ENCODE measurements at places on chromosomes 4 and X.

DNA sequence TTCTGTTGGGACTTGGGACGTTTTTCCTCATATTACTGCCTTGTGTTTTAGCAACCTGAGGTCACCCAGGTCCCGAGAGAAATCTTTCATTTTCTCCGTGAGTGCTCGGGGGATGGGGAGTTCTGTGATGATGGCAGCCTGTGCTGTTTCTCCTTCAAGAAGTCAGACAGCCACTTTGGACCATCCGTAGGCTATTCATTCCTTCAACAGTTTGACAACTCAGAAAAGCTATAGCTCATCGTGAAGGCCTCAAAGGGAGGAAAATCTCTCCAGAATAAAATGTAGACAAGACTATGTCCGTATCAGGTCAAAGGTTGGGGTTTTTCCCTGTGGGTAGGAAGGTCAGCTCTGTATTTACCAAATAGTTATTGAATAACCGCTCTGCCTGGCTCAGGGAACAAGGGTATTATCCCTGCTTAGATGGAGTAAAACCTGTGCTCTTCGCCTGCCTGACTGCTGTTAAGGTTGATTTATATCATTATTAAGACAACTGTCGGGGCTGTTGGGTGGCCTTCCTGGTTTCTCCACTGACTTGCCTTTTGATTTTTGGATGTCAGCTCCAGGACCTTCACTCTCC is 36.6 kb downstream of the FAM114A1 start:
- DNase-seq, result no peak

DNA sequence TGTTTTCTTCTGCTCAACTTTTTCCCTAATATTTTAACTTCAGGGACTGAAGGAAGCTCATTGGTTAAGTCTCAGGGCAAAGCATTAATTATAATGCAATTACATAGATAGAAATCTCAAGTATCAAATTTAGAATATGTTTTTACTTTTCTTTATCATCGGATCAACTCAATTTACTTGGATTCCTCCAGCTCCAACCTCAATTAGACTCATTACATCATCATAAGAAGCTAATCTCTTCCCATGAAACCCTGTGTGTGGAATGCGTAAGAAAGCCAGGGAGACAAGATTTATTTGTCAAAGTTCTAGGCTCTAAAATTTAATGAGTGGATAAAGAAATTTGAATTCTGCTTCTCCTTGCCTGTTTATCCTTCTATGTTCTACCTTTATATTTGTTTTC is 918.4 kb downstream of the ADGRL3 start:
- no peak for DNase-seq

GRCh38 chr4:537436-538264 is 38.4 kb downstream of the TMEM271 start:
- no peak for DNase-seq

DNA sequence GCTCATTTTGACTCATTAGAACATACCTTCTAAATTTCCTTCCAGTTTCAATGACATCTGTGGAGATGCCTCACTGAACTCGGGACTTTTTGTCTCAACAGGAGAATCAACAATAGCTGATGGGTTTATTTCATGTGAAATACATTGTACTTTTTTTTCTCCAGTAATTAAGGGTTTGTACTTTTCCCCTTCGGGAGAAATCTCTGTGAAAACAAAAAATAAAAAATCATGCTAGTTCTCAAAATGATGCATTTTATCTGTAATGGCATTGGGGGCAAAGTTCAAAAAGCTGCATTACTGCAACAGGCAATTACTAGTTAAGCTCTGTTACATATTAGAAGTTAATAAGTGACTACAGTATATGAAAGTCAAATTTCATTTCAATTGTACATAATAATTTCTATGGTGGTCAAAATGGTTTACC is 167.3 kb upstream of the SH3RF1 start:
- no peak for DNase-seq

DNA sequence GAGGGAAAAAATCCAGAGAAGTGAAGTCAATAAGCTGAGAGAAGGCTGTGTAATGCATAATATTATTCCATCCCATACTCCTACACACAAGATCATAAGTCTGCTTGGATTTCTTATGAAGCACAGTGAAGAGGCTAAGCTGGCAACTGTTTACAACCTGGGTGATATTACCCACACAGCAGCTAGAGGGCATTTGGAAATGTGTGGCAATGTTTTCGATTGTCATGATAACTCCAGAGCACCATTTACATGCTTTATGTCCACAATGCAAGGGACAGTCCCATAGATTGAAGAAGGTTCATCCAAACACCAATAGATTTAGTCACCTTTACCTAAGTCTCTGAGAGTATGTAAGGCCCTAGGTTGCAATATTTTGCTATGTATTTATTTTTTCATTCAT is 412.2 kb downstream of the PPP3CA start:
- no peak for DNase-seq

DNA sequence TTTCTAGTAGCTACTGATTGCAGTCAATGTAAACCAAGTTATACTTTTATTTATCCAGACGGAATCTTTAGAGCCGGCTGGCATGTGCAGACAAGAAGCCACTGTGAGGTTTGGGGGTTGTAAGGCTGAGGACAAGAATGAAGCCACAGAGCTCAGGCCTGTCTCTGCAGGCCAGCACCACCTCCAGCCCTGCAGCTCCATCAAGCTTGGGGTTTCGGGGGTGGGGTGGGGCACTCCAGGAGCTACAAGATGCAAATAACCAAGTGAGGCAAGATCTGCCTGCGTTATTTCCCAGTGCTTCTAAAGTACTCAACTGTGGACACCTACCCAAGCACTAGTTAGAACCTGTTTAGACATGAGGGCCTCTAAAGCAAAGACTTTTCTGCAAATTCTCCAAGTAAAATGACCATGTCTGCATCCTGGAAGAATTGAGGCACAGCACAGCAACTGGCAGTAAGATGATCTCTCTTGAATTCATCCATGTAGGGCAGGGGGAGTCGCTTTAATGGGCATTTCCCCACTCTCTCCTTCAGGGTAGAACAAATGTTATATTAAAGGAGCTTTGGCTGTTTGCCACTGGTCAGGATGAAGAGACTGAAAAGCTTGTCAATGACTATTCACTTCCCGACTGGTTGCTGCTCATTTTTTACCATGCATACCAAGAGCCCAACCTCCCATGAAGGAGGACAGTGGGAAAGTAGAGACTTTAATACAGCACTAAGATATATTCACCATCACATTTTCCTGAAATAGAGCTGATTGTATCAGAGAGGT is 222.5 kb downstream of the MGST2 start:
- DNase-seq, result no peak

GRCh38 chr4:40905414-40905813 is 155.7 kb downstream of the NSUN7 start:
- DNase-seq, result no peak

DNA sequence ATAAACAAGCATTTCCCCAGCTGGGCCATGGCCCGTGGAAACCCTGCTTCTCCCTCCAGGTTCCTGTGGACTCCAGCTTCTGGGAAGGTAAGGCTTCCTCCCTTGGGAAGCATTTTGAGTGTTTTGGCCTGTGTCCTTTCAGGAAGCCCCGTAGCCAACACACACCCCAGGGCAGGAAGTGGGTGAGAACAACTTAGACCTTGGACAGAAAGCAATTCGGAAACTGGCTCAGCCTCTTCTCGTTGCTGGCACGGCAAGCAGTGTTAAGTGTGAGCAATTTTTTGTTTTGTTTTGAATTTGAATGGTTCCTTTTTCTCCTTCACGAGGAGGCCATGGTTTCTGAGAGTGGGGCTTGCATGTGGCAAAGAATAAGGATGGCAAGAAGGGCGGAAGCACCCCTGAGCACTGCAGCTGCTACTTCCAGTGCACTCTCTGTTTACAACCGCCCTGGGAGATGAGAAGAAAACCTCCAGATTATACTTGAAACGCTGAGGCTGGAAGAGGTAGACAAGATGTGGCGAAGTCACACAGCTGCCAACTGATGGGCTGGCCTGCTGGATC is 14.1 kb upstream of the CYTL1 start:
- no peak for DNase-seq

DNA sequence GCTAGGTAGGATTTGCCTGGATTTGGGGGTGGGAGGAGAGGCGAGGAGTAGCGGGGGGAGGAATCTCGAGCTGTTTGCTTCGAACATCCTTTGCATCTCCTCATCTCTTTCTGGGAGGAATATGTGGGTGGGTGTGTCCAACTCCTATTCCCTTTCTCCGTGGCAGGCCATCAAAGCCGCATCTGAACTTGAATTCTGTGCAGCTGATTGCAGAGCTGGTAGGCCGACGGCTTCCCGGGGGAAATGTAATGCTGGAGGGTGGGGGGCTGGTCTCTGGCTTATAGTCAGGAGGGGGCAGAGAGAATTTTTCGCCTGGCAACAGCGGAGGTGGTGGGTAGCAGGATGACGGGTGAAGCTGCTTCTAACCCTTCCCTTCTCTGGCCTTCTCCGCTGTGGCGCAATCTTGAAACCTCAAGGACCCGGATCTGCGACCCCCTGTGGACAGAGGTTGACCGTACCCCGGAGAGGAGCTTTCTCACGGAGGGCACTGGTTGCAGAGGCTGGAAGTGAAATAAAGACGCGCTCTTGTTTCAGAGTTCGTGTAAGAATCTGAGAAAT is 628 bp downstream of the ZCCHC12 start:
- DNase-seq, result no peak

GRCh38 chr4:6750286-6751221 is 32.0 kb upstream of the KIAA0232 start:
- no peak for DNase-seq

GRCh38 chr4:176441594-176441993 is 121.8 kb downstream of the SPCS3 start:
- no peak for DNase-seq

GRCh38 chr4:53890461-53890860 is 173.9 kb downstream of the CHIC2 start:
- DNase-seq, result no peak

- no peak for DNase-seq
Observed at GRCh38 chrX:141341743-141342142, 99.4 kb upstream of the SPANXC start.

- no peak for DNase-seq
Observed at GRCh38 chrX:137651647-137652046, 85.7 kb downstream of the ZIC3 start.

DNA sequence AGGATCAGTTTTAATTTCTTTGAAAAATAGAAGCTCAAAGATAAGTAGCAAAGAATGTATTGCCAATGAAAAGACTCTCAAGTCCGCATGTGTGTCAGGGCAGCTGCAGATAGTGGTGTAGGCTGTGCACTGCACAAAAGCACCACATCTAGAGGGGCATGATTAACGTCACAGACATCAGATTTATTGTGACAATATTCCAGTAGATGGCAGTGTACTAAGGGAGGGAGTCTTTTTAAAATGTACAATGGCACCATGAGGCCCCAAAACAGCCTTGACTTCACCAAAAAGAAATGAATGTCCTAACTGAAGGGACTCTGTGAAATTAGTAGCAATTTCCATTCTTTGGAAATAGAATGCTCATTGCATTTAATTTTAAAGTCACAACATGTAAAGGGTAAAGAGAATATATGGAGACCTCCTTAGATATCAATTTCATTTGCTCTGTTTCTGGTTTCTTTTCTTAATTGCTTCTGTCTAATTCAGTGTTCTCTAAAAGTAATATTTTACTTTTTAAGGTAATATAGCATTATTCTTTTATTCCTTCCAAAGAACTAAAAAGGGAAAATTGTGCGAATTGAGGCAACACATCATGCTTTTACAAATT is 98.4 kb downstream of the ZNF827 start:
- peak; percentile 5 for DNase-seq

GRCh38 chr4:78644744-78645330 is 93.3 kb downstream of the ANXA3 start:
- peak; percentile 59 for DNase-seq

DNA sequence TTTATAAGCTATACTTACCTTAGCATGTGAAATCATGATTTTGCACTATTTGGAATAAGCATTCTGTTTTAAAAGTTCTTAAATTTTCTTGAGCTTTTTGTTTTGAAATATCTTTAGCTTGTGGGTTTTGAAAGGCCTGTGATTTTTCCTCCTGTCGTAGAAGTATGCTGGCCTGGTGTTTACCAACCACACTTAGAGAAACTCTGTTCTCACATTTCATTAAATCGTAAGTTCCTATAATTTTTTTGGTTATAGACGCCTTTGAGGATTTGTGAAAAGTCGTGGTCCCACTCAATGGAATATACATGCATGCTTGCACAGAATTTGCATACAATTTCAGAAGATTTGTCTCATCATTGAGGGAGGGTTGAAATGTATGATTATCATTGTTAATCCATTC is 63.6 kb downstream of the PDLIM5 start:
- DNase-seq, result no peak

DNA sequence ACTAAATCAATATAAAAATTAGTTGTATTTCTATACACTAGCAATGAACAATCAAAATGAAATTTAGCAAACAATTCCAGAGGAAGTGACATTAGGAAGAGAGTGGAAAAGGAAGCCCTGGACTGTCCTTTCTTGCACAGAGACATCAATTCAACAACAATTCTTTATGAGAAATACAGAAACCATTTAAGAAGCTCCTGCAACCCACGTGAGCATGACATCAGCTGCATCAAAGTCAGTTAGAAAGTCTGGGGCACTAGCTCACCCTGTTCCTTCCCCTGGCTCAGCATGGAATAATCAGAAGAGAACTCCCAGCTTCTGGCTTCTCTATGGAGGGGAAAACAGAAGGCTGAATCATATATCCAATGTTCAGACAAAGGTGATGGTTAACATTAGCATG is 48.6 kb upstream of the STARD8 start:
- no peak for DNase-seq

DNA sequence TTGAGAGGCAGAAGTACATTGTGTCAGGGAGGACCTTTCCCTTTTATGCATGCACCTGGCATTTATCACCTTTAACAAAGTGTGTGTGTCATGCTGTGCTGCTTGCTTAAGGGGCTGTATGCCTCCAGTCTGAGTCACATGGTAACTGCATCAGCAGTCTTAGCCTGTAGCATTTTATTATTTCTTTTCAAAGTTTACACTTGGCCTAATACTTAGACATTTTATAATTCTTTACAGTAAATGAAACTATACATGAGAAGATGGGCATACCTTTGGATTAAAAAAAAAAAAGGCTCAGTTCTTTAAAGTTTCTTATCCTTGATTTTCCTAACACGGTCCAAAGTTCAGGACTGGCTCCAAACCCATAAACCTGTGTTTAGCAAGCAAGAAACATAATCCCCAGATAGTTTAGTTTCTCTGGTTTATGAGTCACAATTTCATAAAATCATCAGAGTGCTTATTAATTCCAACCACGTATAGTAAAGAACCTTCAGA is 14.6 kb downstream of the NPNT start:
- no peak for DNase-seq

DNA sequence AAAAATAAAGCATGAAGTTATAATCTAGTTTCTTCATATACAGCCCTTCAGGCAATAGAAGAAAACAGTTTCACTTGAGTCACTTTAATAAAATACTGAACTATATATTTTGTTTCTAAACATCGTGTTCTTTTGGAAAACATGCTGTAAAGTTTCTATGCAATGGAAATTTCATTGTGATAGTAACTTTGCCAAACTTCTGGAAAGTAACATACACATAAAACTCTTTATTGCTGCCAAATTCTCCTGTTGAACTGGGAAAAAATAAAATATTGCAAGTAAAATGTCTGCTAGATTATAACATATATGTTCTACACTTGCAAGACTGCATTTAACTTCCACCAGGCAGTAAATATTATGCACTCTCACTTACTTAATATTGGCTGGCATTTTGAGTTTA is 635.4 kb downstream of the SPRY1 start:
- no peak for DNase-seq

GRCh38 chr4:137389911-137390520 is 142.3 kb downstream of the PCDH18 start:
- DNase-seq, result no peak
